CD4-positive, alpha-beta T cell treated with Interleukin-6 at 100 ng/mL for 8 hours (primary cell): ENCODE measurements at places on chromosomes 7 and 10.

DNA sequence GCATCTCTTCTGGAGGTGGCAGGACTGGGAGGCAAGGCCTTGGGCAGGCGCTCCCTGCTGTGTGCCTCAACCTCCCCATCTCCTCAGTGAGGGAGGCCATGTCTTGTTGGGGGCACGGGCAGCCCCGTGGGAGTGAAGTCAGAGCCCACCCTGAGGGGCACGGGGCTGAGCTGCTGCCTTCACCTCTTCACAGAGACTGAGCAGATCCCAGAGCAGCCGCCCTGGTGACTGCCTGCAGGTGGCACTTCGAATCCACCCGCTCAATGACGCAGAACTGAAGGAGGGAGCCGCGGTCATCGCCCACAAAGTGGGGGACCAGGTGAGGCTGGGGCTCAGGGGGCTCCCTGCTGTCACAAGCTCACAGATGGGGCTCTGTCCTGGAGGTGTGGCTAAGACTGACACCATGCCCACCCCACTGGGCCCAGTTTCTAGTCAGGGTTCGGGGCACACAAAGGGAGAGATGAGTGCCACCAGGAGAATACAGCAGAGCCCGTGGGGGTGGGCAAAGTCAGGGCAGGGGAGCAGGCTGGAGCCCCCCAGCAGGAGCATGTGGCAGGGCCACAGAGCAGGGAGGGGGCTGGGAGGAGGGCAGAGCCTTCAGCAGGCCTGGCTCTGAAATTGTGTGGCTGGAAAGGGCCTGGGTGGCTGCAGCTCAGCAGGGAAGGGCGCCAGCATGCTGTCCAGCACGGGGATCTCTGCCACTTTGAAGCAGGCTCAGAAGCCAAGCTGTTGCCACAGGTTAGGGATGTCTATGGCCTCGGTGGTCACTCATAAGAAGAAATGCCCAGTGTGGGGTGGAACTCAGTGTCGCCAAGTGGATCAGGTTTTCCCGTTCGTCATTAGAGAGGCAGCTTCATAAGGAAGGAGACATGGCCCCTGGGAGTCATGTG, 18.8 kb upstream of the CHST12 start:
- no peak for DNase-seq

DNA sequence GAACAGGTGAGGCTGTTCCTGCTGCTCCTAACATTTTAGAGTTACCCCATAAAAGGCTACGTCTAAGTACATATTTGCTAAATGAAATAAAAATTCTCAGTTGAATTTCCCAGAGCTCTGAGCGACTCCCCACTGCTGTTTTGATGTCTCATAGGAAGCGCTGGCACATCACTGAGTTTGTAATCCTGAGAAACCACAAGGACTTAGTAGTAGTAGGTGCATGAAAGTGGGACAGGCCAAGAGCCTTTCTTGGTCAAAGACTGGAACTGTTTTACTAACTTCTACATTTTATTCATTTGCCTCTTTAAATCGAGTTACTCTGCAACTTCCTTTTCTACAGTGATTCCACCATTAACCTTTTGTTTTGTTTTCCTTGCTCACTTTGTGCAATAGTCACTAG, 85.9 kb downstream of the XPNPEP1 start:
- no peak for DNase-seq

DNA sequence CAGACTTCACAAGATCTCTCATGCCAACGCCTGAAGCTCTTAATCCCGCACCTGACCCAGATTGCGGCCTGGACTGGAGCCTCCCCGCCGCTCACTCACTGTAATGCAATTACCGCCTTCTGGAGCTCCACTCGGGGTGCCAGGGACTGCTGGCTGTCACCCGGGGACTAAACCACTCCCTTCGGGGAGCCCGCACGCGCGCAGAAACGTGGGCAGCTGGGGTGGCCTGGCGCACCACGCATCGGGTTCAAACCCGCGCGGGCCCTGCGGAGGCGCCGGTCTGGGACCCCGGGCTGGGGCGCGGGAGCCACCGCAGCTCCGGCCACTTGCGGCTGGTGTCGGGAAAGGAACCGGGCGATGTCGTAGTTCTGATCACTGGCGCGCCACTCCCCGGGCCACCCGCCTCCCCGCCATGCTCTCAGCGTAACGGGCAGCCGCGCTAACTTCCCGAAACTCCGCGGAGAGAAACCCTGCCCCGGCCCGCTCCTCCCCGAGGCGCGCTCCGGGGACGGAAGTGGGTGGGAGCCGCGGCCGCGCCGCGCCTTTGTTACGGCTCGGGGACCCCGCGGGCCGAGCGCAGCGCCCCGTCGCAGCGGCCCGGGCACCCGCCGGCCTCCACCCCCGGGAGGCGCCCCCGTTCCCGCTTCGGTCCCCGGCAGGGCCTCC, 100.3 kb upstream of the SVIL start:
- peak; percentile 39 for DNase-seq

- DNase-seq: no peak
Measured at GRCh38 chr10:48257407-48257961, 17.0 kb downstream of the FRMPD2 start.
